A549 (cell line): ENCODE measurements at places on chromosomes 1 and 21. TPM values are rescaled to one million over a fixed set of nuclear protein-coding genes. Genes with fewer than 3 reads are reported as not detected.

DNA sequence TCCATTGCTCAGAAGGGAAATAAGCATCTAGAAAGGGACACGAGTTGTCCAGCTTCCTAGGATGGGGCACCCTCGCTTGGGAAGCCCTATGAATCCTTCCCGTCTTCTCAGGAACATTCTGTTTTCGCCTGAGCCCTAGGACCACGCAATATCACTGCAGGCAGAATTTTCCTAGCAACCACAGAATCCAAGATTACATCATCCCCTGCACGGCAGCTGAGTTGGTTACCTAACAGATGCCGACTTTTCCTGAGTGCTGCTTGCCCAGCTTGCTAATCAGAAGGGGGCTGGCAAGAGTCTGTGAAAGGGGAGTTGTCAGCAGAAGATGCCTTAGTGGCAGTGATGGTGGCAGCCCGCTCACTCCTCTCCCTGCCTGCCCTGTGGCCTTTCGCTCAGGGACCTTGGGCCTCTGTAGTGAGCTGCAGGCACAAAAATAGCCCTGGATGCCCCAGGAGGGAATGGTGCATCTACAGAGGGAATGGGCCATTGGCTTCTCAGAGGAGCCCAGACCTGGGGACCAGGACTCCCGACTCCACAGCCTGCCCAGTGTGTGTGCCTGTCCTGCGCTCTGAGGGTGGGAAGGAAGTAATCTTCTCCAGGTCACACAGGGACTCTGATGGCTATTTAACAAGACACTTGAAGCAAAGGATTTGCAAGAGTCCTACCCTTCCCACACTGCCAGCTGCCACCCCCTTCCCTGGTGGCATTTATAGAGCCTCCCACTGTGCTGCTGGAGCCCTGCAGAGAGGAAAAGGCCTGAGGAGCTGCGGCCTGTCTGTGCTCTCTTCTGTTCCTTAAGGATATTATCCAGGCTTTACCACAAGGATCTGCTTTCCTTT is 28.9 kb upstream of the CLSTN1 start:
- DNase-seq: no peak

GRCh38 chr21:41067709-41068108 is 100.3 kb upstream of the BACE2 start:
- DNase-seq: no peak

DNA sequence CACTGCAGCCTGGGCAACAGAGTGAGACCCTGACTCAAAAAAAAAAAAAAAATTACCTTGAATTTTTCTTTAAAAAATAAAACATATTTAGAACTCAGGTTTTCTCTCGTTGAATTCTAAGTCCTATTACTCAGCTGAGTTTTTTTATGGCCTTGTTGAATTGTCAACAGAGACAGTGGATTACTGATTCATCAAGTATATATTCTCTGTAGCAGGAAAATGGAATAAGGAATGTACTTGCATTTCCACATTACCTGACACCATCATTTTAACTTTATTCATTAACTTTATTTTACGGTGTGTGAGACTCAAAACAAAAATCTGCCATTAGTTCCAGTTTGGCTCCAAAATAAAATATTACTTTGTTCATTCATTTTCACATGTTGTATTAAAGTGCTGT is 53.8 kb upstream of the APP start:
- no peak for DNase-seq

DNA sequence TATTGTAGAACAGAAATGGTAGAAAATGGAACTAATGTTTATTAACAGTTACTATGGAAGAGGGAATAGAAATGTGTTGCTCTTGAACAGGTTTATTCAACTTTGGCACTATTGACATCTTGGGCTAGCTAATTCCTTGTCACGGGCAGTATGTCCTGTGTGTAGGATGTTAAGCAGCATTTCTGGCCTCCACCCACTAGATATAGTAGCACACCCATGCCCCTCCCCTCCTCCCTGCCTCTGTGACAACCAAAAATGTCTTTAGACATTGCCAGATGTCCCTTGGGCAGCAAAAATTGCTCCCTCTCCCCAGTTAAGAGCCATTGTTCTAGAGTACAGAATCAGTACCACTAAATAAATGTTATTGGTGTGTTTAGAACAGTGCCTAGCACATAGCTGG is 91.4 kb upstream of the TPTE start:
- DNase-seq: no peak

DNA sequence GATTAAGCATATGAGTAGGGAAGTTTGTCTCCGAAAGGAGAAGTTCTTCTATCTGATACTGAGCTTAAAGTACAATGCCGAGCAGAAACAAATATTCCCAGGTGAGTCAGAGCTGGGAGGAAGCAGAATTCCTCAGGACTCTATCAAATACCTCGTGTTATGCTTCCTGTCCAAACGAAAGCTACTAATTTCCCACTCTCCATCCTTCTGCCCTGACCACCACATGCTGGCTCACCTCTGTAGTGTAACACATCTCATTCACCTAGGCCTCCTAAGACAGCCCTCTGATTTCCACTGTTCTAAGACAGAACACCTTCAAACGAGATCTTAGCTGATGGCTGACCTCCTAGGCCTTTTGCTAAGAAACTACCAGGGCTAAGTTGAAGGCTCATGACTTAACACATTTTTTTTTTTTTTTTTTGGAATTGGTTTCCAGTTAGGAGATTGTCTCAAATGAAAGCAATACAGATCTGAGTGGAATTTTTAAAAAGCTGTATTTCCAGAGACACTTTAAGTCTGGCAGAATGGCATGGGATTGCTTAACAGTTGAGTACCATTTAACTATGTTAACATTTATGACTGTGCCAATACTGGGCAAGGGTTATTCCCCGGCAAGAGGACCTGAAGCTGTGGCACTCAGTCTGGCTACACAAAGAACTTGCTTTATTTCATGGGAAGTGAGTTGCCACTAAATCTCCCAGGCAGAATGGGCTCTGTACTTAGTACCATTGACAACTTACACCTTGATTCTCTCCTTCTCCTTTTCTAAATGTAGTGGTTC is 583.4 kb downstream of the DPYD start:
- no peak for DNase-seq

DNA sequence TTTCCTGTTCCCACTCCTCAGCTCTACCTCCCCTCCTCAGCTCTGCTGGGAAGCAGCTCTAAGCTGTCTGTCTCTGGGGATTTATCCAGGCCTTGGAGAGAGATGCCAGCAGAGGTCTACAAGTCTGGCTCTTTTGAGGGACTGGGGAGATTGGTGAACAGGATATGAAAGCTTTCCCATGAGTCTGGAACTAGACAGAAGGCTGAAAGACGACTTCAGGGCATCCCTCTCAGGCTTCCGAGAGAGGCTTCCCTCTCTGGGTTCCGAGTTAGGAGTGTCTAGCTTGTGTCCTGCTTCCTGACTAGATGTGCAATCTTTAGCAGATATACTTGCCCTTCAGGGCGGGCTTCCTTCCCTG is 733 bp downstream of the TMEM35B start:
- no peak for DNase-seq

- no peak for DNase-seq
Measured at GRCh38 chr1:14738235-14738634, 139.8 kb downstream of the KAZN start.

Gene IL19
- polyA plus RNA-seq: not detected in 3 replicates

Gene NR1I3
- polyA plus RNA-seq: not detected in 3 replicates

Gene MFAP2
- 0.46 to 0.90 TPM (median 0.66 TPM) in 3 replicates for polyA plus RNA-seq
